HT1080 (cell line): ENCODE measurements at places on chromosomes 3 and 15. TPM values are rescaled to one million over a fixed set of nuclear protein-coding genes. Genes with fewer than 3 reads are reported as not detected.

Gene NR1I2
- total RNA-seq: 0.03 TPM in 2 replicates

Gene MRPL46
- total RNA-seq: 65.1 and 65.6 TPM in 2 replicates

Gene CD86
- total RNA-seq: not detected in 2 replicates

Gene SCN11A
- not detected in 2 replicates for total RNA-seq

Gene NCBP2
- 118 and 133 TPM in 2 replicates for total RNA-seq

Gene PAQR5
- total RNA-seq: 5.3 and 6.5 TPM in 2 replicates
